Naive B cell (primary cell): ENCODE measurements at places on chromosomes 16 and 17.

DNA sequence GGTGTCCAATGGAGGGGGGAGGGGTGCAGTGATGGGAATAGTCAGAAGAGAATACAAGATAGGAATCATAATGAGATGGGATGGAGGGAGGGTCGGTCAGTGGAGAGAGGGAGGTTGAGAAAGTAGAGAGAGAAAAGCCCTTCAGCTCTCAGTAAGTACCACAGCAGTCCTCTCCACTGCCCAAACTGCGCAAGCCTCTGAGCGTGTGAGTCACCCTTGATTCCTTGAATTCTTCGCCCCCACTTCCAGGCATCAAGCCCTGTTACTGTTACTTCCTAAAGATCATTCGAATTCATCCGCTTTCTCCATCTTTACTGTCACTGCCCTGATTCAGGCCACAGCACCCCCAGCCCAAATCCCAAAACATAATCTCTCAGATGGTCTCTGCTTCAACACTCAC is 2.5 kb downstream of the GUCY2D start:
- no peak for DNase-seq

- DNase-seq, result no peak
Observed at GRCh38 chr16:54201200-54201599, 85.4 kb downstream of the IRX3 start.

- DNase-seq, result no peak
Observed at GRCh38 chr16:57023541-57024249, 34.3 kb downstream of the NLRC5 start.

GRCh38 chr17:6456914-6457687 is 12.8 kb downstream of the PIMREG start:
- DNase-seq, result no peak

GRCh38 chr16:50532576-50532975 is 15.6 kb upstream of the NKD1 start:
- DNase-seq, result no peak

DNA sequence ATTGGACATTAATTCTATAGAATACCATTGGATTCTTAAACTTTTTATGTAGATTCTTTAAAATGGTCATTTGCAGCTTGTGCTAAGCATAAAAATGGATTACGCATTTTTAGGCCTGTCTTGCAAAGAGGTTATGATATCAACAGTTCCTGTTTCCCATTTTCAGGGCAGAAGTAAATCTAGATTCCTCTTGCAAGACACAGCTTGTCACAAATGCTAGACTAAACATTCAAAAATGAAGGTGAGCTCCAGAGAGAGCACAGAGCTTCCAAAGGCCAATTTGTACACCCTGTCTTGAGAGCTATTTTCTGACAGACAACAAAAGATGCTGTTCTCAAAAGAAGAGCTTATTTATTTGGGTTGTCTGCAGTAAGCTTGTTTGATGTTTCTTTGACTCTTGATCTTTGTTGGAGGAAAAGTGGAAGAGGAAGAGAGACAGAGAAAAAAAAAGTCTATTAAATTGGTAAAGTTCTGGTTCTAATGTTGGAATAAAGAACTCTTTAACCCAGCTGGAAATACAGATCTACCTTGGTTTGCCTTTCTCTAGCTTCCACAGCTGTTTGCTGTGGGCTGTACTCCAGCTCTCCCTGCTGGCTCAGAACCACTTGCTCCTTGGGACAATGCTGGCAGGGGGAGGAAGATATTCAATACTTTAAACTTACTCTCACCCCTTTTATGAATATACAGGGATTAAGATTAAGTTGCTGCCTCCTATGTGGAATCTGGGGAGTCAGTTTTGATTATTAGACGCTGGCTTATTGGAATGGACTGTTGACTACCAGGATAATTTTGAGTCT is 651.8 kb downstream of the CDH11 start:
- no peak for DNase-seq

- no peak for DNase-seq
Observed at GRCh38 chr17:82263641-82264040, 9.9 kb downstream of the CSNK1D start.

- DNase-seq, result no peak
Observed at GRCh38 chr16:56825826-56826225, 39.2 kb upstream of the SLC12A3 start.

DNA sequence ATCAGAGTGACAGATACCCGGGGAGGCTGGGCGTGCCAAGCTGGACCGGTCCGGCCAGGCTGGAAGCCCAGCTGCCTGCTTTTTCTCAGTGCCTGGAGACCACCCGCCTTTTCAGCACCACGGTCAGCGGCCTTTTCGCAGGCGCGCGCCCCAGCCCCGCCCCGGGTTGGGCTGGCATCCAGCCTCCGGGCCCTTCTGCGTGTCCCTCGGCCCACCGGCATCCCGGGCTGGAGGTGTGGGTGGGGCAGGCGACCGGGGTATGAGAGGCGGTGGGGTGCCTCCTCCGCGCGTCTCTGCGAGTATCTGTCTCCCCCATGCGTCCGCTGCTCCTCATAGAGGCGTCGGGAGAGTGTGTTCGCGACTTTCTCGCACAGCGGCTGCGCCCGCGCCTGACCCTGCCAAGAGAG is 102.5 kb downstream of the MRM1 start:
- no peak for DNase-seq

- DNase-seq, result no peak
Observed at GRCh38 chr16:20647736-20648135, 49.7 kb downstream of the ACSM1 start.

DNA sequence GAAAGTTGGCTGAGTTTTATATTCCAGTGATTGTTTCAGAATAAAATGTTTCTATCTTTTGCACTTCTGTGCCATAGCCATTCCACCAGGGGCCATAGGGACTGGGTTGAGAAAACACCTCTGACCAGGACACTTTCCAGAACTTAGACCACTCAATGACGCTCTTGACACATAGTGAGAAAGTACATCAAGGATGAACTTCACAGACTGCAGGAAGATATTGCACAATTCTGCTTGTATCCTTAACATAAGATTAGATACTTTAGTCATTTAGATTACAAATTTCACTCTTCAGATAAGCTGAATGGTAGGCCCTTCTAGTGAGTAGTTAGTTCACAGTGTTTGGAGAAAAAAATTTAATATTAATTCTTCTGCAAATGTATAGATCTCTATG is 13.0 kb upstream of the MPHOSPH6 start:
- no peak for DNase-seq

GRCh38 chr16:56675685-56676210 is 6.1 kb downstream of the MT1H start:
- DNase-seq, result no peak

- DNase-seq, result no peak
Observed at GRCh38 chr16:9408297-9408878, 316.9 kb downstream of the HAPSTR1 start.

- no peak for DNase-seq
Observed at GRCh38 chr17:42277342-42277712, 1.1 kb upstream of the STAT5B start.

DNA sequence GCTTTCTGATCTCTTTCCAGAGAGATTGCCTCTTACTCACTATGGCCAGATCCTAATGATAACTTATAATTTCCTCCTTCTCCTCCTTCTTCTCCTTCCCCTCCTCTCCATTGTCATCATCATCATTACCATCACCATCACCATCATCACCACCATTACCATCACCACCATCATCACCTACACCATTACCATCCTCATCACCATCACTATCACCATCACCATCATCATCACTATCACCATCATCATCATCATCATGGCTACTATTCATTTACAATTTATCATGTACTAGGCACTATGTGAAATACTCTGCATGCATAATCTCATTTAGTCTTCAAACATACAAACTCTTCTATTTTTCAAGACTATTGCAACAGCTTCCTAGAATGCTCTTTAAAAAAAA is 540.9 kb upstream of the C16orf82 start:
- DNase-seq, result no peak

DNA sequence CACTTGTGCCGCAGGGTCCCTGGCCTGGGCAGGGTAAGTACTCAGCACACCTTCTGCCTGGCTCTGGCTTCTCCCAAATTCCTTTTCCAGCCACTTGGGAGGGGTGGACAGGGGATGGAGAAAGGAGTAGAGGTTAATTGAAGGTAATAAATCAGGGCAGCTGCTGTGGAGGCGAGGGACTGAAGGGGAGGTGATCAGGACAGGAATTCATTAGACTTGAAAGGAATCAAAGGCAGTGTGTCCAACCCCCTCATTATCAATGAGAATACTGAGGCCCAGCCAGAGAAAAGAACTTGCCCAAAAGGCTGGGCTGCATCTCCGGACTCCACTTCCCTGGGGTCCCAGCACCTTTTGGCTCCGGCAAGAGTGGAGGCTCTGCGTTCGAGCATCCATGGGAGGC is 2.4 kb downstream of the SOST start:
- DNase-seq, result no peak

DNA sequence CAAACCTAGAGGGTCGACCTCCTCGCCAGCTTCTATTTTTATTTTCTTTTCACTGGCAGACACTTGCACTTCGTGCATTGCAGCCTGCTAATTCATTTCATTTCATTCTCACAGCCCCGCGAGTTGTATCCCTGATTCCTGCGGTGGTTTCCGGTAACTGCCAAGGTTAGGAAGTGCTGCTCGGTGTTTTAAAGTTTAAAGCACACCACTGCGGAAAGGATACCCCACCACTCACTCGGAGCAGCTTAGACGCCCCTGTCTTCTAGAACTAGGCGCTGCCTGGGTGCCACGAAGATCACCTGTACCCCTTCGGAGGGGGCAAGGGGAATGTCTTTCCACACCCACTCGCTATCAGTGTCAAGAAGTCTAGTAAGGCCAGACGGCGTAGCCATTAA is 509 bp downstream of the CNEP1R1 start:
- no peak for DNase-seq

DNA sequence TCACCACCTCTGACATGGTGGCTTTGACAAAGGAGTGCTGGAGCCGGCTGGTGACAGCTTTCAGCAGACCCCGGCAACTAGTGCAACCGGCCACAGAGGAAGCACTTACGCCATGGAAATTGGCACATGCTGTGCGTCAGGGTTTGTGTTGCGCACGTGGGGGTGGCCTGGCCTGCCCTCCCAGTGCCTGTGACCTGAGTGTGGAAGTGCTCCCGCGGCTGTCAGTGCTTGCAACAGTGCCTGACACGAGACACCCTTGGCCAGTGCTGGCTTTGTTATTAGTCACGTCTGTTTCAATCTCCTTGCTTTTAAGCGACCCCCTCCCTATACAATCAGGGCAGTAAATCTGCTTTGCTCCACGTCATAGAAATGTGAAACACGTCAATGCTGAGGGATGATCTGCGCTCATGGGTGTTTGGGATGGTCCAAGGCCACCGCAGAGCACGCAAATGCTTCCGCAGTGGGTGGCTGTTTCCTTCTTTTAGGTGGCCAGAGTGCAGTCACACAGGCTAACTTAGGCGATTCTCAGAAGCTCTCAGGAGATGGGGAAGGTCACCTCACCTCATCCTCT is 64.3 kb downstream of the PGS1 start:
- DNase-seq, result no peak

GRCh38 chr16:17336530-17336900 is 134.2 kb downstream of the XYLT1 start:
- no peak for DNase-seq

DNA sequence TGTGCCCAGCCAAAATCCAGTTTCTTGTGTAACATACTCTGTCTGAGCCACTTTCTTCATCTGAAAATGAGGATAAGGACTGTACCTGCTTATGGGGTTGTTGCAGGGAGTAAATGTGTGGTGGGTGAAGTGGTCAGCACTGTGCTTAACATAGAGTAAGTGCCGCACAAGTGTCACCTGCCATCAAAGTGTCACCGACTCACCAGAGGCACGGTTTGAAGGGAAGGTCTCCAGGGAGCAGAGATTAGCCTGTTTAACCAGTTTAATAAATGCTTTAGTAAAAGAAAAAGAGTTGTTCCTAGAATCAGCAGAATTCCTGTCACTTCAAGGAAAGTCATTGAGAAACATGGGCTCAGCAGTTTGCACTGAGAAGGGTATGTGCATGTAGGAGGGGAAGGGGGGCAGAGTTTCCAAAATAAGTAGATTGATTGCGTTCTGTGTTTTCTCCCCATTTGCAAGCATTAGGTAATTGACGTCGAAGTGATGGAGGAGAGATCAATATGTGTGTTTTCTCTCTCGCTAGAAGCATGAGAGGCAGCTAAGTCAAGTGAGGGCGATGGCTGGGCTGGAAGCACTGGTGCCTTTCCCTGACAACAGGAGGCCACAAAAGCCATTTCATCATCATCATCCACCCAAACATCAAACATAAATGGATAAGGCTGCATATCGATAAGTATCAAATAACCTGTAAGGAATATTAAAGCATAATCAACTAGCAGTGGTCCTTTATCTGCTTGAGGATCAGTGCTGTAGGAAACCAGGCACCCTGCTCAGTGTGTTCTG is 19.1 kb downstream of the FAM20A start:
- DNase-seq, result no peak

- no peak for DNase-seq
Observed at GRCh38 chr17:34502426-34502825, 77.0 kb upstream of the TMEM132E start.

DNA sequence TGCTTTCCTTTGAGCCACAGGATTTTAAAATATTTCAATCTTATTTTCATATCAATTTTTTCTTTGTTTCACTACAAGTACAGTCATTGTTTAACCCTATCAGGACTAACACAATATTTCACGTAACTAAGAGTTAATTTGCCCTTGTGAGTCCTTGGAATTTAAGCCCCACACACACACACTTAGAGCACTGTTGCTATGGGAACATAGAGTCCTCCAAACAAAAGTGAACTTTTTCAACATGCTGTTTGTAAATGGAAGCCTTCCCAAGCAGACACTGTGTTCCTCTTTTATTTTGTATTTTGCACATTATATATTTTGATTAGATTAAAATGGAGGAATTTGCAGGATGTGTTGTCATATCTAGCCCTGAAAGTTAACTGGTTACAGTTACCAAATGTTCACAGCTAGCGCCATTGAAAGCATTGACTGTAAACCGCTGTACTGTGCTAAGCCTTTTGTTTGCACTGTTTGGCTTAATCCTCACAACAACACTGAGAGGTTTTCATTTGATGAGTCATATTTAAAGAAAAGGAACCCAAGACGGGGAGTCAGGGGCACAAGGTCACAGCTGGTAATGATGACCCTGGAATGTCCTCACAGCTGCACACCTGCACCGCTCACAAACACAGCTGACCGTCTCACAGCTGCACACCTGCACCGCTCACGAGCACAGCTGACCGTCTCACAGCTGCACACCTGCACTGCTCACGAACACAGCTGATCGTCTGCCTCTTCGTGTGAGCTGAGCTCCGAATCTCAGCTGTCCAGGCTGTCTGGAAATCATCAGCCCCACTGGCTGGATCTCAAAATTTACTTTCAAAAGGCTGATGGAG is 6.3 kb downstream of the HSBP1 start:
- DNase-seq, result no peak

- no peak for DNase-seq
Observed at GRCh38 chr16:49599704-49600103, 226.1 kb downstream of the C16orf78 start.

DNA sequence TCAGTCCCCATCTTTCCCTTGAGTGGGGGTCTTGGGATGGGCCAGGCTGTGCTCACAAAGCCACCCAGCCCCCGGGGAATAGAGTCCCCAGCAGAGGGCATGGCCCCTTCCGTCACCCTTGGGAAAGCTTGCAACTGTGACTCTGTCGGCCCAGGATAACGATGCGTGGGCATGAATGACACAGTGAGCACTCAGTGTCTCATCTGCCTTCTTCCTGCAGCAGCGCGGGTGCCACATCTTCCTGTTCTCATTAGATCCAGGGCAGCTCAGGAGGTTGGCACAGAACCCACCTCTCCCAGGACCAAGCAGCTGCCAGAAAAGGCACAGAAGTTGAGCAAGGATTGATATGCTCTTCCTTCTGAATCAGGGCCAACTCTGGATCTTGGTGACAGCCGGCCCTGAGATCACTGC is 84.7 kb downstream of the MRC2 start:
- no peak for DNase-seq

GRCh38 chr16:67407176-67407787 is 9.0 kb downstream of the ZDHHC1 start:
- no peak for DNase-seq

- no peak for DNase-seq
Observed at GRCh38 chr17:45406107-45406506, 26.6 kb downstream of the ARHGAP27 start.
